ENCODE measurements at places on chromosomes 3 and 15. TPM values are rescaled to one million over a fixed set of nuclear protein-coding genes. Genes with fewer than 3 reads are reported as not detected.

Gene ALDH1L1
- total RNA-seq: 19.6 TPM

Gene BUB1B
- total RNA-seq: 2.5 TPM

Gene SPATA12
- total RNA-seq: not detected

Gene DNASE1L3
- 2.3 TPM for total RNA-seq

Measured in prostate gland (tissue), 2 donors.